AML-193 (cell line): ENCODE measurements at places on chromosomes 7 and 10.

GRCh38 chr7:77420438-77420837 is 4.3 kb upstream of the GSAP start:
- no peak for DNase-seq

GRCh38 chr10:49220679-49221078 is 32.5 kb upstream of the TMEM273 start:
- DNase-seq: no peak

GRCh38 chr10:127228195-127228787 is 31.9 kb upstream of the INSYN2A start:
- DNase-seq: no peak

DNA sequence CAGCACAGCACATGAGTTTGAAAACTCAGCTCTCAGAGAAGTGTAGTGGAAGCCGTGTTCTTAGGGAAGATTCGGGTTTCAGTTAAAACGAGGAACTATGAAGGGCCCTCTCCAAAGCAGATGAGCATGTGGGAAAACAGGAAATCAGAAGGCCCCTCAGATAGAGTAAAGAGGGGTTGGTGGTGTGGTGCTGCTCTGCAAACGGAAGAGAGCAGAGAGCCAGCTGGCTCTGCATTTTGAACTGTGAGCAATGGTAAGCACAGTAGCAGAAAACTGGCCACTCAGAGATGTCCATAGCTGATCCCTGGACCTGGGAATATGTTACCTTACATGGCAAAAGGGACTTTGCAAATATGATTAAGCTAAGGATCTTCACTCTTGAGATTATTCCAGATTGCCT is 27.9 kb upstream of the CUL1 start:
- no peak for DNase-seq

GRCh38 chr10:65818990-65819389 is 1106.8 kb upstream of the LRRTM3 start:
- DNase-seq: no peak

DNA sequence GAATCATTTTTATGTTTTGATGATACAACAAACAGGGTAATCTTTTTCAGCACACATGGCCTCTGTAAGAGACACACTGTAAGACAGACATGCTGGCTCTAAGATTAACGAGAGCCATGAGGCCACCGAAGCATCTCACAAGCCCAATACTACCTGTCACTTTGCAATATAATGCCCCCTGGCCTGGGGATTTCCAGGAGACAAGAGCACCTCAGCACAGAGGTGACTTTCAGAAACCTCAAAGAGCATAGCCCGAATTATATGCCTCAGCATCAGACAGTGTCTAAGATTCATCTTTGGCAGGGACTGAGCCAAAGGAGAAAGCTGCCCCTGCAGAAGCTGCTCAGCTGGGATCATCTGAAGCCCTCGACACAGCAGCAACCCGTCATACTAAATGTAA is 44.2 kb upstream of the TMEM213 start:
- DNase-seq: no peak

- no peak for DNase-seq
These were observed 44.3 kb downstream of the NOD1 start for GRCh38 chr7:30434140-30434799.

GRCh38 chr10:46545861-46546590 is 10.4 kb downstream of the GPRIN2 start:
- DNase-seq: no peak

- no peak for DNase-seq
These were observed 9.4 kb downstream of the ING3 start for GRCh38 chr7:120959929-120960484.

- DNase-seq: no peak
These were observed 230.7 kb downstream of the RPS24 start for GRCh38 chr10:78264361-78264760.

DNA sequence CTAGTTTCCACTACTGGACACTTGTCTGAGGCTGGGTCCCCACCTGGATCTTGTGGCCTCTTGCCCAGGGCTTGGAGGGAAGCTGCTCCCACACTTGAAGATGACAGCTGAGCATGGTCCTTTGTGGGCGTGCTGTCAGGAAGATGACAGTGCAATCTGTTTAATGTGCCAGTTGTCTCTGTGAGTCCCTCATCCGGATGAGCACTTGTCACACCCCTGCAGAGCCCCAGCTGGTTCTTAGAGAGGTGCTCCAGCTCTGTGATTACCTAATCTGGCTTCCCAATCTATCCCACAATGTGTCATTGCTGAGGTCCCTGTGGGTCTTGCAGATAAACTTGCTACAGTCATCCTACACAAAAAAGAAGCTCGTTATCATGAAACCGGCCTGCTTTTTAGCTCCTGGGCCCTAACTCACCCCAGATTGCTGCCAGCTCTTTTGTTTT is 34.8 kb upstream of the CCSER2 start:
- no peak for DNase-seq

DNA sequence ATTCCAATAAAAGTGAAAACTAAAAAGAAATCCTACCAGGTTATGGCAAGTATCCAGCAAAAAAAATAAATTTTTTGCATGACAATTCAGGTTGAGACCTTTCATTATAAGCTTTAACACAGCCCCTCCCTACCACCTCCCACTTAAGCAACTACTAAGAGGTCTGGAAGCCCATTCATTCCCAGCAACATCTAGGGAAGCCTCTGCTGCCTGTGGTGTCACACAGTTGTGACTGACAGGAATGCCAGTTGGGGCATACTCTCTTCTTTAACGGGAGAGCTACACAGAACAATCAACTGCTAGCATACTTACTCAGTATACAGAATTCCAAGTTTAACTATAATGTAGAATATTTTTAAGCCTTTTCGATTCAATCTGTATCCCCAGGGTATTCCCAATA is 27.8 kb downstream of the ABI1 start:
- DNase-seq: no peak

DNA sequence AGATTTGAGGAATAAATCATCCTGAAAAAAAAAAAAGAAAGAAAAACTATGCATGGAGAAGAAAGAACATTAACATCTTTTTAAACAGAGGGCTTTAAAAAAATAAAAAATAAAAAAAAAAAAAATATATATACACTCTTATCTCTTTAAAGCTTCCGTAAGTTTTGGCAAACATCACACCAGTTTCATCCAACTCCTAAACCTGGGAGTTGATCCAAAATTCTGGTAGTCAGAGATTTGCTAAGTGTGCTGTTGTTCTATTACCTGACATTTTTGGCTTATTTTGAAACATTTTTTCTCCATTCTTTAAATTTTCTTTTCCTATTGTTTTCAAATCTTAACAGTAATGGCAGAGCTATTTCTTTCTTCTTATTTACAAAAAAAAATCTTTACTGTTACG is 273.1 kb downstream of the AGMO start:
- DNase-seq: no peak

DNA sequence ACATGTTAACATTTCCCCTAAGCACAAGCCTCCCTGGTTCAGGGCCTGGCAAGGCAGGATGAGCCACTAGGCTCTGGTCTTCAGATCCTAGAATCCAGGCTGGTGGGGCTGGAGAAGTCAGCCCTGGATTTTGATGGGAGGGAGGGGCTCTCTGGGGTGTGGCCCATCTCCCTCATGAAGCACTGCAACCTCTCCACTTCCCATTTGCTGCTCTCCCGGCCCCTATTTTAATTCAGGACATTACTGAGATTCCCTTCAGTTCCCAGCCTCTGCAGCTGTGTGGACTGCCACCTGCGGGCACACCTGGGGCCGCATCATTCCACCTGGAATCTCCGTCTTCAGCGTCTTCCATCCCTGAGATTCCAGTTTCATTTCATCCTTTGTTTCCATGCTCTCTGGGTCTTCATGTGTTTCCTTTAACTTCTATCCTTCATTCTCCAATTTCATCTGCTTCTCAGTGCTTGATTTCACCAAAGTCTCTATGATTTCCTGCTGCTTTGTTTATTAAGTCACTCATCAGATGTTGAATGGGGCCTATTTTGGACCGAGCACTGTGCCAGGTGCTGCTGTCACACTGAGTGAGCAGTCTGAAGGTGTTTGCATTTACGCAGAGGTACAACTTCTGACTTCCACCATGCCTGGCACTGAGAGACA is 253.6 kb downstream of the WDR37 start:
- DNase-seq: no peak

GRCh38 chr10:49418053-49418326 is 22.1 kb upstream of the DRGX start:
- no peak for DNase-seq

GRCh38 chr7:40301486-40302068 is 166.8 kb downstream of the SUGCT start:
- DNase-seq: no peak

- no peak for DNase-seq
These were observed 31.3 kb downstream of the ANXA8 start for GRCh38 chr10:47452495-47453140.

GRCh38 chr7:143295870-143296269 is 7.7 kb downstream of the CASP2 start:
- no peak for DNase-seq

- no peak for DNase-seq
These were observed 16.5 kb downstream of the GATA3 start for GRCh38 chr10:8071006-8071405.

GRCh38 chr7:1022801-1023465 is 21.4 kb upstream of the GPR146 start:
- no peak for DNase-seq

DNA sequence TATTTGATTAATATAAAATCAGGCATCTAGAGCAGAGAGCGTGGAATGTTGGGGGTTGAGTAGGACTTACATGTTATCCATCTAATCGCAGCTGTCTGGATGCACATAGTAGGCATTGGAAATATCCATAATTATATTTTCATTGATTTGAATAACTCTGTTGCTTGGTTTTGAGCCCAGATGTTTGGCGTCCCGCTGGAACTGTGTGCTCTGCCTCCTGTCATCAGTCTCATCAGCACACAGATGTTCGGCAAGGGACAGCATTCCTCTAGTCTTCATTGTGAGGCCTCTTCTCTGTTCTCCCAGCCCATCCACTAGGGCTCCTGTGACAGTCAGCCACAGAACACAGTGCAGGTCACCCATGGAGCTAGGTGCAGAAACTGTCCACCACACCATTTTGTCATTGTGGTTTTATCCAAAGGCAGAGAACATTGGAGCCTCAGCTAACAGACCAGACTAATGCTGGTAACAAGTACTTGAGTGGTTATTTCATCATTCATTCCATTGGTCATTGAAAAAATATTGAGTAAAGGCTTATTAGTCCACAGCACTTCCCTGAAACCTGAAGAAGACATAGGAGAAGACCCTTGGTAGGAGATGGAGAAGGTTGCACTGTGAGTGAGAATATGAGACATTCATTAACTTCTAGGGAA is 927.4 kb downstream of the LRMDA start:
- DNase-seq: no peak

GRCh38 chr7:122311734-122312450 is 7.3 kb upstream of the FEZF1 start:
- DNase-seq: no peak

DNA sequence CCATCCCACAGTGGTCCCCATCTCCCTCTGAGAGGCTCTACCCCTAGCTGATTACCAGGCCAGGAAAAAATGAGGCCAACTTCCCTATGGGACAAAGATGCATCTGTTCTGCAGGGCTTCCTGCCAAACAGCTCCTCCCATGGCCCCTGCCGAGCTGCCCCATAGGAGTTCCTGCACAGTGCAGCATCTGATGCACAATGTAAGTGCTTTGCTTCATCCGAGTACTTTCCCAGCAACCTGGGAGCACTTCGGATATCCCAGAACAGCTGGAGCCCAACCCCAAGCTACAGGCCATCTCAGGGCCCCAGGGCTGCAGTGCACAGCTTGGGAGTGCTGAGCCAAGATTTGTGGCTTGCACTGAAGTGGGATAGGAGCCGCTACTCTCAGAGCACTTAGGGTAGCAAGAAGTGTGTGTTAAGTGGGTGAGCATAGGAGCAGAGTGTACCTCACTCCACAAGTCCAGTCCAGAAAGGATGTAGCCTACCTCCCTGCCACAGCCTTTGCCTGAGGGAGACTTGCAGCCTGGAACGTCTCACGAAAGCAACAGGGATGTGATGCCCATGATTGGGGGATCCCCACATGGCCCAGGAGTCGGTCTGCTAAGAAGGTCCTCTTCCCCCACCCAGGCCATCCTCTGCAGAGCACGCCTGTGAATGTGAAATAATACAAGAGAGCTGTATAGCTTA is 209.6 kb upstream of the VWC2 start:
- DNase-seq: no peak

DNA sequence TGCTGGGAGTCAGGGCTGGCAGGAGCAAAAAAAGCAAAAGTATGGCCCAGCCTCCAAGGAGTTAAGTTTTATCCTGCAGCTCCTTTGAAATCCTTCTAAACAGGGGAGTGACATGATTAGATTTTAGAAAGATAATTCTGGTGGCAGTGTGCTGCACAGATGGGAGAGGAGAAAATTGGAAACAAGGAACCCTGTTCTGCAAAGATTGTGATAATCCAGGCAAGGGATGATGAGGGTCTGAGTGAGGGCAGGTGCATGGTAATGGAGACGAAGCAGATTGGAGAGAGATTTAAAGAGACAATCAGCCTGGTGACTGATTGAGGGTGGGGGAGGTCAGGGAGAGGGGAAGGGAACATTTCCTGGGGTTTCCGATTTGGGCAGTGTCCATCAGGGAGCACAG is 444.7 kb upstream of the PODXL start:
- DNase-seq: no peak

DNA sequence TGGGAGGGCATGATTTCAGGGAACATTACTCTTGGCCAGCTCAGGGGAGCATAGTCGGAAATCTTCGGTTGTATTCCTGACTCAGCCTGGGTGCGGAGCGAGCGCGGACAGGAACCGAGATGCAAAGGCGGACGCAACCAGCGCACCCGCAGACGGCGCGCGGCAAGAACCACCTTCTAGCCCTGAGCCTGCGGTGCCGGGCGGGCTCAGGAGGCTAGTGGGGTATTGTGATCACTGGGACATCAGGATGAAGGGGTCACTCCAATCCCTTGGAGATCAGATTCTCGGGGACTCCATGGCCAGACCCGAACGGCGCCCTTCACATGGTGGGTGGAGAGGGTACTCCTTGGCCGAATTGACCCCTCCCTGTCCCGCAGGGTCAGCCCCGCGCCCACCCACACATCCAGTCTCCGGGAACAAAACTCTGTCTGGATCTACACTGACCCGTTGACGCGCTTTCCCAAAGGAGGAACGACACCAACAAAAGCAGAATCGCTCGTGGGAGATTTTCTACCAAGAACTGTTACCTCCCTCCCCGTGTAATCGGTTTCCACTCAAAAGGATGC is 730.5 kb downstream of the ZWINT start:
- no peak for DNase-seq

- DNase-seq: no peak
These were observed 2.5 kb upstream of the BAMBI start for GRCh38 chr10:28674782-28675181.

GRCh38 chr7:51243631-51244030 is 73.0 kb downstream of the COBL start:
- DNase-seq: no peak

GRCh38 chr7:2732388-2732787 is 44.4 kb downstream of the AMZ1 start:
- DNase-seq: no peak

- DNase-seq: no peak
These were observed 453 bp downstream of the SFMBT2 start for GRCh38 chr10:7410301-7410861.
